ENCODE measurements at places on chromosomes 3 and 15. TPM values are rescaled to one million over a fixed set of nuclear protein-coding genes. Genes with fewer than 3 reads are reported as not detected.

- no peak for DNase-seq
Observed at GRCh38 chr15:57596978-57597377, 5.3 kb downstream of the MYZAP start.

DNA sequence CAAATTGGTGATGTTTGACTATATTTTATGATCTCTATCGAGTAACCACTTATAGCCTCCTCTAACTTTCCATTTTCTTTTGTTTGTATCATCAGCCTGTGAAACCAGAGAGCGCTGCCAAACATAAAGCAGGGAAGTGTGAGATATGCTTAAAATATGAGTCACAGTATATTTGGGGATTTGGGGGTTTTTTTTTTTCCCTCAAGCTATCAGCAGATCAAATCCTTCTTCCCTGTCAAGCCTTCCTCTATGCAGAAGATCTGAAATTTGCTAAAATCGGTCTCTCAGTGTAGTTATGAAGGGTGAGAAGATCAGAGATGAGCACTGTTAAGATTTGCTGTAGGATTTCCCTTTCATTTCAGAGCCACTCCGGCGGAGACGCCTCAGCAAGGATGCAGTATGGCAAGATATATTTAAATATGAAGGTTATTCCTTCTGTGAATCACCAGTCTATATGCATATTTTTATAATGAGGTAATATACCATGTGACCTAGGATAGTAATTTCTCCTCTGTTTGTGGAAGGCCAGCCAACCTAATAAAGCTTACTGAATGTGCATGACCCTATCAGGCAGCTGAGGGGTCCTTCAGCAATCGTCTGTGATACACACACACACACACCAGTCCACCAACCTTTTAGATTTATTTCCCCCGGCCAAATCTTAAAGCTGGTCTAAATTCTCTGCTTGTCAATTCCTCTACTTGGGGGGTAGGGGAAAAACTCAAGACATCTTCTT is 474.1 kb downstream of the FOXP1 start:
- no peak for DNase-seq

DNA sequence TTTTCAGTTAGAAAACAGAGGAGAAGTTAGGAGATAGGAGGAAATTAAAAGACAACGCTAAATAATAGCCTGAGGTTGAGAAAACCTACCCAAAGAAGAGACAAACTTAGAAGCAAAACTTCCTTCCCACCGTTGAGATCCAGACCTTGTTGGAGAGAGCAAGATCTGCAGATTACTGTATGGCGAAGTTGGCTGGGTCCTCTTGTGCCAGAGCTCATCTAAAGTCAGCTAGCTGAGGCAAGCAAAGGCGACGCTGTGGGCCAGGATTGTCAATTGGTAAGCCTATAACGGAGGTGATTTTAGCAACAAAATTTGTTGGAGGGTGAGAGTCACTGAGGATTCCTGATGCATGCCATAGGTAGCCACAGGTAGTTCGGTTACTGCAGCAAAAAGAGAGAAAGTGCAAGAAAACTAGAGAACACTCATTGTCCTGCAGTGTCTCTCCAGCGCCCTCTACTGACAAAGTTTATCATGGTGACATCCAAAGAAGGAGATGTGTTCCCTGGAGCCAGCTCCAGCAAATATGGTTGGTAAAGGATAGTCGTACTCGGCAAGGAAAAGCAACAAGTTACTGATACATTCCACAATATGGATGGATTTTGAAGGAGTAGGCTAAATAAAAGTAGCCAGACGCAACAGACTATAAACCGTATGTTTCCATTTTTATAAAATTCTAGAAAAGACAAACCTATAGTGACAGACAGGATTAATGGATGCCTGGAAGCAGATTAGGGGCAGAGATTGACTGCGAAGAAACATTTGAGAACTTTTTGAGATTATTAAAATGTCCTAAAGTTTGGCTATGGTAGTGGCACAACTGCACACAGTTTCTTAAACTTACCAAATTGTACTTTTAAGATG is 9.8 kb upstream of the OR5K4 start:
- no peak for DNase-seq

DNA sequence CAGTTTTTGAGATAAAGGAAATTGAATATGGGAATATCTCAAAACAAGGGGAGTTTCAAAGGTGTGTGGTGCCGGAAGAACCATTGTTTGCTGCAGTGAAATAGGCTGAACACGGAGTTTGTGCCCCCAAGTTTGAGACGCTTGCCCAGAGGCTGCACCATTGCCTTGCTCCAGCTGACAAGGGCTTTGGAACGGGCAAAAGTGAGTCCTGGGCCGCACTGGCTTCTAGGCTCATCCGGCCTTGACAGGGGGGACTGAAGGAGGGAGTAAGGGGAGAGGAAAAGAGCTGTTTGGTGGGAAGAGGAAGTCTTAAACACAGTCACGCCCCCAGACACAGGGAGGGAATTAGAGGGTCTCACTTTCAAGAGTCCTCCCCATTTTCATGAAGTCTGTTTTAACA is 269.9 kb downstream of the FAM43A start:
- DNase-seq: no peak

DNA sequence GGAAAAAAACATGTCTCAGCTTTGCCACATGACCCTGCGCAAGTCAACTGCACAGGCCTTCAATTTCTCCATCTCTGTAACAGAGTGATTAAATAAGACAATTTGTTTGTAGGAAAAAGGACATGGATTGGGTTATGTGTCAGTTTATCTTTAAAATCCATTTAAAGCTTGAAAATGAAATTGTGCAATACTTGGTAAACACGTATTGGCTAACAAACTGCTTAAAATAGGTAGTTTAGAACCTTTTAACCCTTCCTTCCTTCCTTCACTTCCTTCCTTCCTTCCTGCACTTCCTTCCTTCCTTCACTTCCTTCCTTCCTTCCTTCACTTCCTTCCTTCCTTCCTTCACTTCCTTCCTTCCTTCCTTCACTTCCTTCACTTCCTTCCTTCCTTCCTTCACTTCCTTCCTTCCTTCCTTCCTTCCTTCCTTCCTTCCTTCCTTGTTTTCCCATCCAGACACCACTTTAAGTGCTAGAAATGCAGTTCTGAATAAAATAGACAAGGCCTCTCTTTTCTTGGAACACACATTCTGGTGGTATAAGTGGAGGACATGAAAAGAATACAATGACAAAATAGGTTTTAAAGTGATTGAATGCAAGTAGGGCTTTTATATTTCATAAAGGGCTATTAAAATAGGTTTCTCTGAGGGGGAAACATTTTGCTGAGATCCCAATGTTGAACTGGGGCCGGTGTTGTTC is 130.2 kb upstream of the TP63 start:
- no peak for DNase-seq

GRCh38 chr3:107927361-107928083 is 163.3 kb downstream of the CD47 start:
- peak; percentile 54 for DNase-seq

GRCh38 chr15:69410248-69410874 is 3.8 kb upstream of the KIF23 start:
- no peak for DNase-seq

GRCh38 chr3:187518616-187519015 is 150.4 kb downstream of the RTP4 start:
- DNase-seq: no peak

- DNase-seq: no peak
Observed at GRCh38 chr15:95912280-95912625, 418.2 kb upstream of the NR2F2 start.

DNA sequence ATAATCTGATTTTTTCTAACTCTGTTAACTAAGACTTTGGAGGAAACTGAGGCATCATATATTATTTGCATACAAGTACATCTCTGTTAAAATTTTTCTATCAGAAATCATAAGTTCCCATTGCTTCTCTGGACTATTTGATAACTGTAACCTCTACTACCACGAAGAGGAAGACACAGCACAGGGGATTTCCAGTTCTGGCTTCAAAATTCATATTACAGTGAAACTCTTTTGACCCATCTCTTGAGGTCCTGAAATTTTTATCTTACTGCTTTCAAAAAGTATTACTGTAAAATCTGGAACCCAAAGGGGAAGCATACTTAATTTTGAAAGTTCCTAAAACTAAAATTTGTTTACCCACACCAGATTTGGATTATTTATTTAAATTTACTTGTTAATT is 4.2 kb downstream of the PLSCR1 start:
- DNase-seq: no peak

- DNase-seq: no peak
Observed at GRCh38 chr3:21839176-21839575, 88.2 kb upstream of the ZNF385D start.

GRCh38 chr3:12730506-12731242 is 28.4 kb downstream of the TMEM40 start:
- no peak for DNase-seq

- DNase-seq: no peak
Observed at GRCh38 chr15:39582286-39582976, 1.6 kb downstream of the THBS1 start.

DNA sequence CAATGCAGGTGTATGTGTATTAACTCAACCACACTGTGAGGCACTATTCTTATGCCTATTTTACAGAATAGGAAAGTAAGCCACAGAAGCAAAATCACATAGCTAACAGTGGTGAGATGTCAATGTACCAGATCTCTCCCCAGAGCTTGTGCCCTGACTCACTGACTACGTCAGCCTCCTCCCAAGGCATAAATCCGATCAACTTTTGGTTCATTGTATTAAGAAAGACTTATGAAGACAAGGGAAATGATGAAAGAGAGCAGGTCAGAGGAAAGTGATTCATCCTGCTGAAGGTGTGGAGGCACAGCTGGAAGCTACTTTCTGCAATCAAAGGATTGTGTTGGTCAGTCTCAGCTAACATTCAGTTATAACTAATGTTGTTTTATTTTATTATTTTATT is 33.0 kb upstream of the SV2B start:
- no peak for DNase-seq

GRCh38 chr15:76100361-76100760 is 40.6 kb downstream of the TMEM266 start:
- no peak for DNase-seq

- DNase-seq: no peak
Observed at GRCh38 chr3:33187368-33187634, 31.3 kb downstream of the SUSD5 start.

- no peak for DNase-seq
Observed at GRCh38 chr15:73349191-73349590, 19.6 kb downstream of the HCN4 start.

DNA sequence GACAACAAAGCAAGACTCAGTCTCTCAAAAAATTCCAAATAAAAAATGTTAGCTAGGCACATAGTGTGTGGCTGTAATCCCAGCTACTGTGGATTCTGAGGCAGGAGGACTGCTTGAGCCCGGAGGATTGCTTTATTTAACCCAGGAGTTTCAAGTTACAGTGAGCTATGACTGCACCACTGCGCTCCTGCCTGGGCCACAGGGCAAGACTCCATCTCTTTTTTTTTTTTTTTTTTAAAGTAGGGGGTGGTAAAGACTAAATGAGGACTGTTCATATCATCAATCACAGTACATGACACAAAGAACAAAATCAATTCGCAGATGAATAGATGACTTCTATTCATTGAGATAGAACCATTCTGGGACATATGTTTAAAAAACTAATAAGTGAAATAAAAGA is 48.1 kb downstream of the ACAP2 start:
- no peak for DNase-seq

DNA sequence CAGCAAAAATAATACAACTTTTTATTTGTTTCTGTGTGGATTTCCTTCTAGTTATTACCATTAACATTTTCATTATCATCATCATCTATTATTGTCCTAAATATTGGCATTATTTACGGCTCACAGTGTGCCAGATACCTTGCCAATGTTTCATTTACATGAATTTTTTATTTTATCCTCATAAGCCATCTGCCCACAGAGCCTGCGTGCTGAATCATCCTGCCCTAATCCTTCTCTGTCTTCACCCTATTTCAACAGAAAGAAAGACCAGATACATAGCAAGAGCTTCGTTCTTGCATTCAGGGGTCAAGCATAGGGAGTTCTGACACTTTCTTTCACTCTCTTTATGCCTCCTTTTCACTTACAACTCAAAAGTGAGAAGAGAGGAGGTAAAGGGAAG is 82.0 kb downstream of the KCNMB2 start:
- DNase-seq: no peak

DNA sequence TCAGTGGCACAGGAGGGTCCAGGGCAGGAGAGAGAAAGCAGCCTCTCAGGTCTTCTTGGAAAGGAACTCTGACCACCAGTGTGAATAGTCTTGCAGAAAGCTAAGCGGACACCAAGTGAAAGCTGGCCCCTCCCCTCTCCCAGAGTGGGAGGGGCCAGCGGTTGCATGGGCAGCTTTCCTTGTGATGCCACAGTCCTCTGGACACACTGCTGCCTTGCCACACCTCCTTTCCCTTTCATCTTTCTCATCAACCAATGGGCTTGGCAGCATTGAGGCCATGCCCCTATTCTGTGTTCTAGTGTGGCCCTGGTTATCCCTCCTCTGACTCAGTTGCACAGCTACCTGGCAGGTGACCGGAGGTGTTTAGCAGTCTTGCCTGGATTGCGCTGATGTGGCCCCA is 49.7 kb upstream of the GOLGA6B start:
- DNase-seq: no peak

- DNase-seq: no peak
Observed at GRCh38 chr15:80844011-80844732, 65.0 kb downstream of the CEMIP start.

DNA sequence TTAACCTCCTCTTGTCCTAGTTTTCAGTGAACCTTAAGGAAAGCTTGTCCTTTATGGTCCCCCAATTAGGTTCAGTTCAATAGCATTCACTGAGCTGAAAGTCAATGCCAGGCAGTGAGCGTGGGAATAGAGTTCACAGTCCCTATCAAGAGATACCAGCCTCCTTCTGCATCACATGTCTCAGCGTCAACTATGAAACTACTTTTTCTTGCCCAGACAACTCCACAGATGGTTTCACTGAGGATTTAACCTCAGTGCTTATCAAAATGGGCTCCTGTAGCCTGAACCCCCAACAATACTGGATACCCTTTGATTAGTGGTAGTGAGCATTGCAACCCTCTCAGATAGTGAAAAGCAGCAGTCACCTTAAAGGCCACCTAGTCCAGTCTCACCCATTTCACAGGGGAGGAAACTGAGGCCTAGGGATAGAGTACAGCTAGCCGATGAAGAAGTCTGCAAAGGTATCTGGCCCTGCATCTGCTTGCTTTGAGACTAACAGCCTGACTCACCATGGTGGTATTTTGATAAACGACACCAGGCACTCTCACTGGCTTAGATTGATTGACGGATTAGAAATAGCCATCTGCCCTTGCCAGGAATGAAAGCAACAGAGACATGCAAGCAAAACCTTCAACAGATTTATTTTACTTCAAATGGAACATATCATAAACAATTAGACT is 1.6 kb upstream of the UBA3 start:
- DNase-seq: no peak

- no peak for DNase-seq
Observed at GRCh38 chr3:86774082-86774691, 216.8 kb downstream of the VGLL3 start.

Gene CAV3
- not detected for total RNA-seq

Gene ADAMTS17
- total RNA-seq: 42.1 TPM

Gene ZNF660
- 18.7 TPM for total RNA-seq

Gene PTH1R
- 34.3 TPM for total RNA-seq

Gene RASGRP1
- 4.4 TPM for total RNA-seq

Gene NANOGP8
- 1.2 TPM for total RNA-seq

Gene GOLGA6D
- 0.18 TPM for total RNA-seq

Gene B3GNT5
- total RNA-seq: 29.1 TPM

Gene CPLX3
- 0.14 TPM for total RNA-seq

Gene GOLGA8H
- 0.51 TPM for total RNA-seq

Gene DNAH12
- total RNA-seq: 0.29 TPM

Data from mesothelial cell of epicardium (in vitro differentiated cells).